Stimulated activated CD8-positive, alpha-beta memory T cell treated with anti-CD3 and anti-CD28 coated beads, Interleukin-7, amount 100 ng/mL, for 1 hour (primary cell): ENCODE measurements at places on chromosomes 7 and 10.

DNA sequence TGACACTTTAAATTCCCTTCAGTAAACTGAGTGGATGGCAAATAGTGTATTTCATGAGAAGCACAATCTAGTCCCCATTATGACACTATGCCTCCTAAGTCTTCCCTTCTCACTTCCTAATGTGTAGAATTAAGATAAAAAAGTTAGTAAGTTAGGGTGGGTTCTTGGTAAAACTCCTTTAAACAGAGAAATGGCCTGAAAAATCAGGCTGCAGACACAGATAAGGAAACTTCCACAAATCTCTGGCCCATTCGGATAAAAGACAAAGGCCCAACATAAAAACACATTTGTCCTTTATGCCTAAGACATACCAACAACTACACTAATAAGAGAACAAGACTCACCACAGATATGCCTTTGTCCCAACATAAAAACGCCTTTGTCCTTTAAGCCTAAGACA, 21.5 kb downstream of the AKR1C8 start:
- DNase-seq: no peak

DNA sequence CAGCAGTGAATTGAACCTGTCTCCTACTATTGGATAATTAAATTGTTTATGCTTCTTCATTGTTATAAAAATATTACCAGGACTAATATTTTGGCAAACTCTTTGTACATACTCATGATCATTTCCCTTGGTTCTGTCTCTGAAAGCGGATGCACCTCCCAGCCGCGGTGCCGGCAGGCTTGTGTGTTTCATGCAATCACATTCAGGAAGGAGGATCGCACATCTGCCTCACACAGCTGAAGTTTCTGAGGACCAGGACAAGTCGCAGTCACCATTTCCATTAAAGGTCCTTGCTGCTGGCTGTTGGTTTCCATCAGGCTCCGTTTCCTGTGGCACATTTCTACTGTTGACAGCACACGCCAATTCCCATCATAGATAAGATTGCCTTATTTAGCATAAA, 117.8 kb upstream of the SHH start:
- DNase-seq: no peak

DNA sequence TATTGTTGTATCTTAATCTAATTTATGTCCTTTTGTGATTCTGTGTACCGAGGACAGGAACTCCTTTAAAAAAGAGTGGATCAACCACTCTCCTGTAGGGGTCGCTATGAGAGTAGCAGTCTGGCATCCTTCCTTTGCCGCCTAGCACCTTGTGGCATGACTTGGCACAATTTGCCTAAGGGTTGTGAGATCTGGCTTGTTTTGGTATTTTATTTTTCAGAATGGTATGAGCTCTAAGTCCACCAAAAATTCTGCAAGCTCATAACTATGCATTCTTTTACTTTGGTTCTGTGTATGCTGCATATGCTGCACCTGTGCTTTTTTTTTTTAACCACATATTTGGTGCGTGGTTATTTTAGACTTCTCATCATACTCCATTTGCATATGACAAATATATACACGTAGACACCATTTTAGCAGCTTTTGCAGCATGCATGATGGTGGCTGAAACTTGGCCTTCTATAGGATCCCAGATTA, 112.8 kb downstream of the CDK14 start:
- no peak for DNase-seq

DNA sequence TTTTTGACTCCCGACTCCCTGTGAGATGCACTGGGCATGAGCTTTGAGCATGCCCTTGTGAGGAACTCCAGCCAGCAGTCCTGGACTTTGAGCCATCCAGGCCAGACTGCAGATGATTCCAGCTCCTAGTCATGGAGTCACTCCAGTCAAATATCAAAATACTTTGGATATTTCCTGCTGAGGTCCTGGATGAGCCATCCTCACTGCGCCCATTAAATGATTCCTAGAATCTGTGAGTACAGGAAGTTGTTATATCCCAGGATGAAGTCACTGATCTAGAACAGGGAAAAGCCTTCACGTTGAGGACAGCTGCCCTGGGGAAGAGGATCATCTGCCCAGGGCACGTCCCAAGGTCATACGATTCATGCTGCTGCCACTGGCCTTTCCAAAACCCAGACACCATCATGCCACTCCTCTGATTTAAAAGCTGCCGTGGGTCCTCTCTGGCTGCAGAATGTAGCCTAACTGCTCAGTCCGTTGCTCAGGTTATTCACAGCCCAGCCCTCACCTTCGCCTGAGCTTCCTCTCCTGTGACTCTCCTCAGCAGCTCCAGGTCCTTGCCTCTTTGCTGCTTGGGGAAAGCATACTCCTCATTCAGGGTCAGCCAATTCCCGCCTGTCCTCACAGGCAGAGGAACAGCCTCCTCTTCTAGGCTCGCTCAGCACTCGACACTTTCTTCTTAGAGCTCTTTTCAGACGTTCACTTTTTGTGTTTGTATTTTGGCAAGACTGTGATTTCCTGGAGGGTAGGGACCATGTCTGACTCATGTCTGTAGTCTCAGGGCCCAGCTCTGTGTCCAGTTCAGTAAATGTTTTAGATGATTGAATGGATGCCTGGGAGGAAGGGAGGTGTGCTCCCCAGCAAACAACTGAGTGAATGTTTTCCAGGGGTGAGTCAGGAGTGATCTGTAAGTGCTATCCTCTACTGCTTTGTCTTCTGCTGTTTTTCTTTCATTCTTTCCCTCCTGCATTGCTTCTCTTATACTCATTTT, 157.8 kb downstream of the SNX10 start:
- no peak for DNase-seq
